Foreskin fibroblast (primary cell): ENCODE measurements at places on chromosomes 5 and 9.

GRCh38 chr5:54692631-54693030, 175.1 kb downstream of the SNX18 start:
- no peak for DNase-seq

DNA sequence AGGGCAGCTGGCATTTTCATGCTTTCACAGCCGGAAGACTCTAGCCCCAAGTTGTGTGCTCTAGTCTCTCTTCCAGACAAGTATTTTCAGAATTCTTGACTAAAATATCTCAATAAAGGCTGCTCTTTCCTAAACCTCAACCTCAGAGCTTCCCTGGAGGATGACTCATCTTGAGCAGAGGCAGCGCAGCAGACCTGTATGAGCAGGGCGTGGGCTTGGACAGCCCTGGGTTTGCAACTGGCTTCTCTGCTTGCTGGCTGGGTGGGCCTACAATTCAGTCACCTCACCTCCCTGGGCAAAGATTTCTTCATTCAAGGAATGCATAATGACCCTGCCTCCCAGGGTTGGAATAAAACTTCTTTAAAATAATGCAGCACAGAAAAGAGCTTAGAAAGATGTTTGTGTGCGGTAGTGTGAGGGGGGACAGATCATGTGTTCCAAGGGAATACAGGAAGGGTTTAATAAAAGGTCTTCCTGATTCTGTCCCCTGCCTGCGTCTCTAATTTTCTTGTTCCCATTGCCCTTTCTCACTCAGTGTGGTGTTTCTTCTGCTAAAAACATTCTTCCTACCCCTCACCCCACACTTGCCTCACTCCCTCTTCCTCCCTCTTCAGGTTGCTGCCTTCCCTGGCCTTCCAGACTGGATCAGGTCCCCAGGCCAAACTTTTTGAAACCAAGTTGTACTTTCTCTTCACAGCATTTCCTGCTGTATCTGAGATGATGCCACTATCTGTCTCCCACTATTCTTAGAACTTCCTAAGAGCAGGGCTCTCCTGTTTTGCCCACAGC, 39.4 kb upstream of the MAP1B start:
- peak; percentile 45 for DNase-seq

- DNase-seq, result no peak
These were observed 305.7 kb downstream of the ENC1 start for GRCh38 chr5:74334762-74335384.

DNA sequence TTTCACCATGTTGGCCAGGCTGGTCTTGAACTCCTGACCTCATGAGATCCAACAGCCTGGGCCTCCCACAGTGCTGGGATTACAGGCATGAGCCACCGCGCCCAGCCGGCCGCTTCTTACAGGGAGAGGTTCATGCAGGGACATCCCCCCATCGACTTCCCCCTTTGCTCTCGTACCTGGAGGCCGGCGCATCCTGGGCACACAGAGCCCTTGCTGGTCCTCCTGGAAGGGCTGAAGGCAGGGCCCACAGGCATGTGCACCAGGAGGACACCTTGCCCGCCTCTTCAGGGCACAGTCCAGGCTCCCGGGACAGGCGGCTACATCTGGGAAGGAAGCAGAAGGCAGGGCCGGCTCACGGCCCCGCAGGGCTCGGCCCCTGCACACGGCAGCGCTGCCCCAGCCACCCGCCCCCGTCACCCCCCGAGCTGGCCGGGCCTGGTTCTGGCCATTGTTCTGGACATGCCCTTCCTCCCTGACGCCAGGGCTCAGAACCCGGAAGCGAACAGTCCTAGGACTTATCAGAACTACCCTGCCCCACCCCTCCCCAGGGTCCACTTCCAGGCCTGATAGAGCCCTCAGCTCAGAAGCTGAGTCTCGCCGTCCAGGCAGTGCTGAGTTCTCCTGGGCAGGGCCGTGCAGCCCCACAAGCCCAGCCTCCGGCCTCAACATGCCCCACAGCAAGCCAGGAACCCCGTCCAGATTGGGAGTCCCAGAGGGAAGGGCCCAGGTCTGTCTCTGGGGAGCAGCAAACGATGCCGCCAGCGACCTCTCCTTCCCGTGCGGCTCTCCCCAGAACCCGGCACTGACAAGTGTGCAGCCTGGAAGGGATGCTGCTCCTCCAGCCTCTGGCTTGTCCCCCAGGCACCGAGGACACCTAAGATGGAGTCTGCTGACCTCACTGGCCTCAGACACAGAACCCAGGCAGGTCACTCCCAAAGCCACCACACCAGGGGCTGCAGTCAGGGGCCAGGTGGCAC, 2.9 kb downstream of the NPDC1 start:
- no peak for DNase-seq

- peak; percentile 73 for DNase-seq
These were observed 179.7 kb upstream of the DAB2 start for GRCh38 chr5:39604491-39604890.

GRCh38 chr9:83059417-83059816, 3.5 kb downstream of the RASEF start:
- no peak for DNase-seq

- no peak for DNase-seq
These were observed 36.6 kb upstream of the NR4A3 start for GRCh38 chr9:99785010-99785590.

- peak; percentile 85 for DNase-seq
These were observed 32.2 kb downstream of the ANXA2R start for GRCh38 chr5:43007911-43008362.

DNA sequence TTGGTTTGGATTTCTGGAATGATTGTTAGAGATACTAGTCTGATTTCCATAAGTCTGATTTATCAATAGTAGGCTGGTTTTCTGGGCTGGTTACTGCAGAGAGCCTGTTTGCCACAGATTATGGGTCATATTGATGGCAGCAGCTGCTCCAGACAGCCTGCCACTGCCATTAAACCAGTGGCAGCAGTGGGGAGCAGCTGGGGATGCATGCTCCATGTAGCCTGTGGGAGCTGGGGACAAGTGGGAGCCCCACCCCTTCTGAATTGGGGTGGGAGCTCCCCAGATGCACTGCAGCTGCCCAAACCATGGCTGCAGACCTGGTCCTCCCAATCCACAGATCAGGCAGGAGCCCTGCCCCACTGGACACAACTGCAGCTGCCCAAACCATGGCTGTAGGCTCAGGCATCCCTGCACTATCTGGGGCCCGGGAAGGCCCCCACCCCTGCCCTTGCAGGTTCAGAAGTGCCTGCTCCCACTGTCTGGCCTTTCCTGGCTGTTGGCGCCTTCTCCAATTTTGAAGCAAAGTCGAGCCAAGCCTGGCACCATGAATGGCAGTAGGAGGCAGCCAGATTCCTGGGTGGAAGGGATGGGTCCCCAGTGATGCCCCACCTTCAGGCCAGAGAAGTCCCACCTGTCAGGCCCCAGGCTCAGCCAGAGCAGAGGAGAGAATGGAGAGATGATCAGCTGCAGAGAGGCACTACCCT, 402.9 kb upstream of the TYRP1 start:
- DNase-seq, result no peak

GRCh38 chr9:125493384-125493783, 213.6 kb downstream of the MAPKAP1 start:
- DNase-seq, result no peak

DNA sequence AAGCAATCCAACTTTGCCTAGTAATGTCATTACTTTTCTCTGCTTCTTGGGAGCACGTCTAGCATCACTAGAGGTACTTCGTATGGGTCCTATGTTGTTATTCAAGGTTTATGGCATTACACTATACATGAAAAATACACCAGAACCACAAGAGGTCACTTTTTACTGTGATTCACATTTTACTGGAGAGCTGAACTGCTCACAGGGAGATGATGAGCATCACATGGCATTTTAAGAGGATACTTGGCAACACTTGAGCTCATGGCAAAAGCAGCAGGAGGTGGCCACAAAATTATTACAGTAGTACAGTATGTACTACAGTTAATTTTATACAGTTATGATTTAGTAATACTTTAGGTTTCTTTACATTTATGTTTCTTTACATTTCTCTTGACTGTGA, 223.4 kb downstream of the PARP8 start:
- no peak for DNase-seq

GRCh38 chr9:14866200-14866749, 44.0 kb downstream of the FREM1 start:
- DNase-seq, result no peak

DNA sequence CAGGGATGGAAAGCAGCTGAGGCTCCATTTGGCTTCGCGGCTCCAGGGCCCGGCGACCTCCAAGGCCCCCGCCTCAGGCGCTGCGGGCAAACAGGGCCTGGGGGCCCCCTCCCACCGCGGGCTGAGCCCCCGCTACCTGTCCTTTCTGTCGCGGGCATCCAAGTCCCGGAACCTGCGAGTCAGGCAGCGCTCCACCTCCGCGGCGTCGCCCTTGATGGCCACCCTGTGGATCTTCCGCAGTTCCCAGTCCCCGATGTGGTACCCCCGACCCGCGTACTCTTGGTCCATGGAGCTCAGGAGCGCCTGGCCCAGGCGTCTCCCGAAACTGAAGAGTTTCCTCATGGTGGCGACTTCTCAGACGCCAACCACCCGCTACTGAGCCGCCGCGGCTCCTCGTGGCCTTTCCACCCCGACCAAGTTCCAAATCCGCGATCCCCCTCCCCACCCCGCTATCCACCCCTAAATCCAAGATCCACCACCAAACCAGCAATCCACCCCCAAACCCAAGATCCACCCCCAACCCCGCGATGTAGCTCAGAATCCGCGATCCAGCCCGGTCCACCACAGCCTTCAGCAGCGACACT, 86.5 kb upstream of the CCDC180 start:
- DNase-seq, result no peak

- peak; percentile 52 for DNase-seq
These were observed 180.1 kb upstream of the ELL2 start for GRCh38 chr5:96141749-96142148.

DNA sequence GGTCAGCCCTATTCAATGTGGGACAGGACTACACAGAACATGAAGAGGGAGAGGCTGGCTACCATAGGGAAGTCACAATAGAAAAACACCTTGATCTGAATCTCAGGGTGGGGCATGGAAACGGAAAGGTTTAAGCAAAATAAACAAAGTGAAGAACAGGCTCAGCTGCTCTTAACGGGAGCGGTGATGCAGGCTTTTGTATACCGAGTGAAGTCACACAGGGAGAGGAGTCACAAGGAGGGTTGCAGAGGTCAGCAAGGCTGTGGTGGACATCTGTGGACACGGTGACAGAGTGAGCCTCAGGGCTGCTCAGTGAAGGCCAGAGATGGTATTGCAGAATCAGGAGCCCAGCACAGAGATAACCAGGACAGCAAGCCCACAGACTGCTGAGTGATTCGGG, 30.6 kb upstream of the SEMA4D start:
- DNase-seq, result no peak

DNA sequence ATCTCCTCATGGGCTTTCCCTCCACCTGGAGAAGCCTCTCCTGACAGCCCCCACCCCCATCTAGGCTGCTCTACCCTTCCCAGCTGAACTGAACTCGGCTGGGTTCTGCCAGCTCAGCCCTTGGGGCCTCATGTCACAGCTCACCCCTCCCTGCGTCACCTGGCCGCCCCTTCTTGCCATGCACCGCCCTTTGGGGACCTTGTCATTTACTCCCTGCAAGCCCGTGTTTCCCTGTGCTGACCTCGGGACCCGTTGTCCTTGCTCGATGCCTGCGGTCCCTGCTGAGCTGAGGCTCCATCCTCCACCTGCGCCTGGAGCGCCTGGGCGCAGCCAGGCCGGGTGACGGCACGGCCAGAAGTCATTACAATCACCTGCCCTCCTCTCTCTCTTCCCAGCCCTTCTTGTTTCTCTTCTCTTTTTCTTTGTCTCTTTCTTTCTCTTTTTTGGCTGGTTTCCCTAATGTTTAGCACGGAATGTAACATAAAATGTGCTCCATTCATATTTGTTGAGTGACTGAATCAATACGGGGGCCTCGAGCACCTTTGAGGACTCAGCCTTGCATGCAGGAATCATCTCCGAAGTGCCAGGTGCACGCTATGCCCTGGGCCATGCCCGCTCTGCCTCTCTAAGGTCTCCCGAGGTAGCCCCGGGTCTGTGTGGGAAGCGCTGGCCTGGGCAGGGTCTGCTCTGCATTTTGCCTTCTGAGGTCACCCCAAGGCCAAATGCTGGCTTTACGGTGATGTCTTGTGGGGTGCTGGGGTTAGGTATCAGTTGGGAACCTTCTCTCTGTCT, 48.1 kb upstream of the COL5A1 start:
- DNase-seq, result no peak

DNA sequence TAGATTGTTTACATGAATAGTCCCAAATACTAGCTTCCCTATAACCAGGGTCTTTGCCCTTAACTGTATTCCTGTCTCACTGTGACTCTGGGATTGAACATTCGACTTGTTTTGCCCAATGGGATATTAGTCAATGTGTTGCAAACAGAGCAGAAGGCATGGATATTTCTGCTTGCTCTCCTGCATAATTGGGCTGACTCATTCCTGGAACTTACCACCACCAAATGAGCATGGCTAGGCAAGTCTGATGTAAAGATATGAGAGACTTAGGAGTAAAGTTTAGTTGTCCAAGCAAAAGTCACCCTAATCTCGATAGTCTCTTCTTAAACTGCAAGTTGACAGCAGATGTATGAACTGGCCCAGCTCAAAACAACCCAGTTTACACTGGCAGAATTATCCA, 273.5 kb upstream of the CCNG1 start:
- no peak for DNase-seq

GRCh38 chr5:71778678-71779276, 59.7 kb downstream of the CARTPT start:
- DNase-seq, result no peak

- no peak for DNase-seq
These were observed 299.9 kb downstream of the CSNK1G3 start for GRCh38 chr5:123811831-123812230.

GRCh38 chr9:2826291-2826690, 17.6 kb downstream of the PUM3 start:
- DNase-seq, result no peak

DNA sequence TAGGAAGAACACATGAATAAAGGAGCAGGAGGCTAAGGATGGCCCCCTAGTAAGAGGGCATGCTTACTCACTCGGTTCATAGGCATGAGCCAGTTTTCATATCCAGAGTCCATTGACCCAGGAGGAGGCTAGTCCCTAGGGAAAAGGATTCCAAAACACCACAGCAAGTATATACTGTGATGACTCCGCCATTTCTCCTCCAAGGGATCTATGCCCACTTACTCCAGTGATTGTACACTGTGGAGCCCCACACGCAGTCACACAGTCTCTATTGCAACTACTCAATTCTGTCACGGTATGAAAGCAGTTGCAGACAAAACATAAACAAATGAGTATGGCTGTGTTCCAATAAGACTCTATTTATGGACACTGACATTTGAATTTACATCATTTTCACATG, 117.7 kb upstream of the ALDH1B1 start:
- no peak for DNase-seq

DNA sequence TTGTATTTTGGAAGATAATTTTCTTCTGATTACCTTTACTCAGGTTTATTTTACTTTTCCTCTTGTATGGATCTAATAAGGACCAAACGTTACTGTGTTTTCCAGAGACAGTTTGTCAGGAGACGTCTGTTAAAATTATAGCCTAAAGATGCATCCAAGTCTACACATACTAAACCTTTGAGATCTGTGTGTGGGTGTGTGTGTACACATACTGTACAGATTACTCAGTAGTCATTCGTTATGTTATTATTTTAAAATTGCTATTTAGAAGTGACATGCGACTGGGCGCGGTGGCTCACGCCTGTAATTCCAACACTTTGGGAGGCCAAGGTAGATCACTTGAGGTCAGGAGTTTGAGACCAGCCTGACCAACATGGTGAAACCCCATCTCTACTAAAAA, 51.6 kb upstream of the CNTLN start:
- DNase-seq, result peak; percentile 27

GRCh38 chr5:172533399-172534228, 79.3 kb upstream of the SH3PXD2B start:
- peak; percentile 19 for DNase-seq

GRCh38 chr5:53403291-53403690, 77.1 kb upstream of the FST start:
- DNase-seq, result no peak

GRCh38 chr5:11182441-11183080, 421.5 kb upstream of the DAP start:
- peak; percentile 35 for DNase-seq
